Cortex of kidney (tissue), 1 donor: ENCODE measurements at places on chromosomes 2 and 18.

- DNase-seq = no peak
These were observed 212.4 kb upstream of the CWC22 start for GRCh38 chr2:180219491-180219890.

DNA sequence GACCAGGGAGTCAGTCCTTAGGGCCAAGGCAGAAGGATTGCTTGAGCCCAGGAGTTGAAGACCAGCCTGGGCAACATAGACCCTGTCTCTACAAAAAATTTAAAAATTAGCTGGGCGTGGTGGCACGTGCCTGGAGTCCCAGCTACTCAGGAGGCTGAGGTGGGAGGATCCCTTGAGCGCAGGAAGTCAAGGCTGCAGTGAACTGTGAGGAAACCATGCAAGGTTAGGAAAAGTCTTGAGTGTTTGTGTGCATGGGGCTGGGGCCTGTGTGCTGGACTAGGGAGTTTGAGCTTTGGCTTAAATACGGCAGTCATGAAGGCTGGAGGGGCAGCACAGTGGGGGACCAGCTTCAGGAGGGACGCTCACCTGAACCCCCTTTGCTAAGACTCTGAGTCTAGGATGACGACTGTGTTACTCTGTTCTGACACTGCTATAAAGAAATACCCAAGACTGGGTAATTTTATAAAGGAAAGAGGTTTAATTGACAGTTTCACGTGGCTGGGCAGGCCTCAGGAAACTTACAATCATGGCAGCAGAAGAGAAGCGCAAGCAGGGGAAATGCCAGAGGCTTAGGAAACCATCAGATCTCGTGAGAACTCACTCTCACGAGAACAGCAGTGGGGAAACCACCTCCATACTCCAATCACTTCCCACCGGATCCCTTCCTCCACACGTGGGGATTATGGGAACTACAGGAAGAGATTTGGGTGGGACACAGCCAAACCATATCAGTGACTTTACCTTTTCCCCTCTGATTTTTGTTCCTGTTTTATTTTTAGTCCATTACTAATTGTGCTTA lies 39.4 kb downstream of the GORASP2 start:
- no peak for DNase-seq

- DNase-seq = no peak
These were observed 25.8 kb upstream of the CABYR start for GRCh38 chr18:24112874-24113615.

- no peak for DNase-seq
These were observed 176.0 kb upstream of the SMAD2 start for GRCh38 chr18:48106498-48106897.

DNA sequence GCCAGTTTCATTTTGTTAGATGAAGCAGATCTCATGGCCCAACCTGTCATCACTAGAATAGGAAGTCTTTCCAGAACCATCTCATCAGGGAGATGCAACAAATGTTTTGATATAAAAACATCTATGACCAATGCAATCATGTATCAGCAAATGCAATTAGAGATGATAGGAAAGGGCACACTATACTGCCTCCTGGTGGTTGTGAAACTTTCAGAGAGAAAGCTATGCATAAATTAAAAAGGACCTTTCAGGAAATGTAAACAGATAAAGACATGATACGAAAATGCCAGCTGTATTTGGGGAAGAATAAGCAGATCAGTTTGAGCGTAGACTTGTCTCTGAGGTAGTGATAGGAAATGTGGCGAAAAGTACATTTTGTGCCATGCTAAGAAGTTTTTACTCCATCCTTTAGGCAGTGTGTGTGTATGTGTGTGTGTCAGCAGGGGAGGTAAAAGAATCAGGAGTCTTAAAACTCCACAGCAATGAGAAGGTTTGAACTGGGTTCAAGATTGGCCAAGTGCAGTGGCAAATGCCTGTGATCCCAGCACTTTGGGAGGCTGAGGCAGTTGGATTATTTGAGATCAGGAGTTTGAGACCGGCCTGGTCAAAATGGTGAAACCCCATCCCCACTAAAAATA lies 479.3 kb downstream of the CPS1 start:
- no peak for DNase-seq

DNA sequence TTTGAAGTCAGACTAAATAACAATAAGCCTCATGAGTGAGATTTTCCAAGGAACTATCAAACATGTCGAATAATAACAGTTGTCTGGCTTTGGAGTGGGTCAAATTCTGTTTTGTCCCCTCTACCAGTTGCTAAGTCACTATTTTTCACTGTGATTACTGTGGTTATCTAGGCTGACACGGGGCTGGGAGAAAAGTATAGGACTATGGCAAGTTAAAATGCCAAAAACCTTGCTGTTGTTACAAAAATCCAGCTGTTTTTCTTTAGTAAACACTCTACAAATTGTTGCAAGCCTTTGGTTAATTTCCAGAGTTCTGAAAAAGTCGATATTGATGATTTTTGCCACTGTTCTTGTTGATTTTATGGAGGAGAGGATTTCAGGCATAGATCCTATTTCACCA lies 1.5 kb downstream of the CFAP210 start:
- no peak for DNase-seq

DNA sequence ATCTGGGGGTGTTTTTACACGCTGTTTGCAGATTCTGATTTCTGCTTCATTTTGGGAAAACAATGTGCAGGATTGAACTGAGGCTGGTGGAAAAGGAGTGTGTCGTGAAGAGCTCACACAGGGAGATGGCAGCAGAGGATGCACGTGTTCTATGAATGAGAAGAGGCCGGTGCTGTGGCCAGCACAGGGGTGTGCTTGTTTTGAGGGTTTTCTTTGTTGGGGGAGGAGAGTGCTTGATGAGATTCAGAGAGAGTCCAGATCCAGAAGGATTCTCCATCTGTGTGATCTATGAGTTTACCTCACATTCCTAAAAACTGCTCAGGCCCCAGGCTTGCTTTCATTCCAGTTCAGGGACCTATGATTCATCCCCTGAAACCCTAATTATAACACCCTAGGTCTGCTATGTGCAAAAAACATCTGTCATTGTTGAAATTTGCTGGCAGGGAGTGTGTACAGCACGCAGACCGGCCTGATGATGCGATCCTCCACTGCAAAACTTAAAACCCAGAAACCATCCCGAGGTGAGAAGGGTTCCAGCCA lies 12.1 kb downstream of the TGFA start:
- DNase-seq = no peak

DNA sequence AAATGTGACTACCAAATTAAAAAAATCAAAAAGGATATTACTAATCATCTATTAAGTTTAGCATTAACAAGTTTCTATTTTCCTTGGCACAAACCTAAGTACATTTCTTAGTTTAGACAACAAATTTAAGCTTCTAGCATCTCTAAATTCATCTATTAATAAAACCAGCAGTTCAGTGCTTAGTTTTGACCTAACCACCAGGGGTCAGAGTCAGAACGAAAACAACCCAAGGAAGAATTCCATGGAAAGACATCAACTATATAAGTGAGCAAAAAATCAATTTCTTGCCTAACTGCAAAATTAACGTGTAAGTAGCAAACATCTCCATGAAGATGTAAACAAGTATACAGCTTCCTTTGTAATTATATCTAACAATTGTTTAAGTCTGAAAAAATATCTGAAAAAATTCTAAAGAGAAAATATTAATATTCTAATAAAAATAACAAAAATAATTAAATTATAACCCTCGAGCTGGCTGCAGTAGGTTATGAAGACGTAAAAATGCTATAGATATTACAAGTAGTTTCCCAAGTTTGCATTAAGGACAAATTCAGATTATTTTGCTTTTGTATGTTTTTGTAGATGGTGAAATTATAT lies 83.7 kb downstream of the CERKL start:
- DNase-seq = no peak

- no peak for DNase-seq
These were observed 82.0 kb upstream of the CCDC195 start for GRCh38 chr2:224798180-224798579.

- DNase-seq = no peak
These were observed 15.1 kb upstream of the DARS1 start for GRCh38 chr2:136000502-136000901.

GRCh38 chr2:190512539-190513095 lies 21.9 kb downstream of the NEMP2 start:
- DNase-seq = no peak

GRCh38 chr18:54033052-54033451 lies 191.4 kb downstream of the MBD2 start:
- DNase-seq = no peak

DNA sequence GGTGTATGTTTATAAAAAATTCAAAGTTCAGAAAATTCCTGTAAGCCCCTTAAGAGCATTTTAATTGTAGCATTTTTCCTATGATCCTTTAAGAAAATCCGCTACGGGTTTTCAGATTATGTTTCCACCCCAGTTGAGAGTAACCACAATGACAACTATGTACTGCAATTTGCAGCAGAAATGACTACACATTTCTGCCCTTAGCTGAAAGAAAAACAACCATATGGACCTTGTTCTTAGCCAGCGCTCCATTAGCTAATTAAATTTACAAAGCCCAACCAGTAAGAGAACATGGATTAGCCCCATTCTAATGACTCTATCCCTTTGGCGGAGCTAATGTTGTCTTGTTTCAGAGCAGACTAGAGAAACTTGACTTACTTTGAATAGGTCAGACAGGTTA lies 247.6 kb downstream of the SLC8A1 start:
- no peak for DNase-seq

GRCh38 chr2:176105730-176106580 lies 1.1 kb upstream of the HOXD11 start:
- DNase-seq = no peak

- DNase-seq = no peak
These were observed 24.5 kb upstream of the PEX13 start for GRCh38 chr2:60992985-60993392.

DNA sequence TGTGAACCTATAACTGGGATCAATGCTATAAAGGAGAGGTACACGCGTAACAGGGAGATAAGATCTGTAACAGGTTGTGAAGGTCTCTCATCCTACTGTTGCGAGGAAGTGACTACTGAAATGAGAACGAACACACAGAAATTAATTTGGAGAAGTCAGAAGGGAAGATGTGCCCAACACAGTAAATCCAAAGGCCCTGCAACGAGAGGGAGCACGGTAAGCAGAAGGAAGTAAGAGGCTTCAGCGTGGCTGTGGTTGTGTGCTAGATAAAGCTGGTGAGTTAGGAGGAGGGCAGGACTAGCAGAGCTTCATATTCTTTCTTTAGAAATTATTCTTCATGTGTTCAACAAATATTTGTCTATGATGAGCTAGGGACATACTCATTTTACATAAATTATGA lies 2.5 kb upstream of the ATG16L1 start:
- DNase-seq = no peak

DNA sequence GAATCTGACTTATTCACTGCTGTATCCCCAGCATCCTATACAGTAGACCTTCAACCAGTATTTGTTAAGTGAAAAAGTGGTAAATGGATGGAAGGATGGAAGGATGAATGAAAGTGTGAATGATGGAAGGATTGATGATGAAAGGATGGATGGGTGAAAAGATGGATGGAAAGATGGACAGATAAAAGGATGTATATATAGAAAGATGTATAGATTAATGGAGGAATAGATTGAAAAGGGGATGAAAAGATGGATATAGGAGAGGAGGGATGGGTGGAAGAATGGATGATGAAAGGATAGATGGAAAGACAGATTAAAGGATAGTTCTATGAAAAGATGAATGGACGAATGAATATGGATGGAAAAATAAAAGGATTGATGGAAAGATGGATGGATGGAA lies 50.0 kb downstream of the PSD4 start:
- no peak for DNase-seq

GRCh38 chr18:27546991-27547390 lies 361.9 kb upstream of the CHST9 start:
- DNase-seq = no peak

GRCh38 chr2:138752197-138752956 lies 27.8 kb downstream of the NXPH2 start:
- DNase-seq = no peak

DNA sequence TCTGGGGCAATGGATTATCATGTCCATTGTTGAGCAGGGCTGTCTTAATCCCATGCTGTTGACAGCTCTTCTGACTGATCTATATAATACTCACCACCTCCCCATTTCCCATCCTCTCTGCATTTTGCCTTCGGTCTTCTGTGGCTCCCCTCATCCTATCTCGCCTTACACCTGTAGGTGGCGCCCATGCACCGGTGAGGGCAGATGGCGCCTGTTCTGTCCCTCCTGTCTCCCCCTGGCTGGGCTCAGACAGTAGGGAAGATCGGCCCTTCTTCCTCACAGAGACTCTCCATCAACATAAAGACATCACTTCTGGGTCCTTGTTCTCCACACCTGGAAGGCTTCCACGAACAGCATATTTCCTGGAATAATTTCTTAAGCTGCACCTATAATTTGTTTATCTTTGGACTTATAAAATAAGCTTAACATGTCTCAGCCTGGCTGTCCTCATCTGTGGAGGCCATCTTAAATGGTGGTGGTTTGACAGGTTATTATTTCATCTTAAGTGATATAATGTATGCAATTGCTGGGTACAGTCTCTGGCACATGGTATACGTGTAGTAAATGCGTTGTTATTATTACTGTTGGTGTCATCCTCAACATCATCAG lies 10.9 kb upstream of the CDH20 start:
- DNase-seq = no peak

DNA sequence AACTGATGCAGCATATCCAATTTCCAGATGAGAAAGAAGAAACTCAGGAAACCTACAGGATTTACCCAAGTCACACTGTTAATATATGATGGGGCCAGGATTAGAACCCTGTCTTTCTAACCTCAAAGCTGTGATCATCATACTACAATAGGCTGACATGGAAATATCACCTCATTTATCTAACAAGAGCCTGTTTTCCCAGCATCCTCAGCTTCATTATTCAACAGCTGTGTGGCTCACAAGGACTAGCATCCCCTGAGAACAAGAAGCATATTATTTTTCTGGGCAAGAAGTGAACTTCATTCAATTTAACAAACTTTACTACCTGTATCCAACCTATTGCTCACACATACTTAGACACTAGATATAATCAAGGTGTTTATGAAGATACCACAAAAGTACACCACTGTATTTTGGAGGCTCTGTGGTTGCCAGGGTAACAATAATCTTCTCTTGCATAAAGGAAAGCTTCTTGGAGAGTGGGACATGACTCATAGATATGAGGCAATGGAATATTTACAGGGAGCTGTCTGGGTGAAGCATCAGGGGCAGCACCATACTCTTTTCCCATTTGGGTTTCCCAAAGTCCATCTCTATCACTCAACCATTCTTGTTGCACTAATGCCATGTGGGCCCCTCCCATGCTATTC lies 218.2 kb downstream of the RAD51AP2 start:
- DNase-seq = no peak

DNA sequence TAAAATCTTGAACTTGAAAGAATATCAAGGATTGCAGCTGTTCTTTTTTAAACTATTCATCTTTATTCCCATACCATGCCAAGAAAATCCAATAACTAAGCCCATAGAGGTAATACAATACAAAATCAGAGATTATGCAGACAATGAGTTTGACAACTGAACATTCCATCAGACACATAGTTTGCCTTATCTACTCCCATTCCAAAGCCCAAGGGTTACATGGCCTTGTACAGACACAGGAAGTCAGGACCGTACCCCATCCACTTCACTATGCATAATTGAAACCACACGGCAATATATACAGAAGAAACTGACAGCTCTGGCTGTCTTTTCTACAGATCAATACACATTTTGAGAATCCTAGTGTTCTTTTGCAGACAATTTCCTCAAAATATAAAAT lies 181.3 kb downstream of the TMX3 start:
- no peak for DNase-seq
